ENCODE measurements at places on chromosomes 6 and 20.

- DNase-seq = no peak
Observed at GRCh38 chr6:3594201-3594600, 137.4 kb upstream of the SLC22A23 start.

DNA sequence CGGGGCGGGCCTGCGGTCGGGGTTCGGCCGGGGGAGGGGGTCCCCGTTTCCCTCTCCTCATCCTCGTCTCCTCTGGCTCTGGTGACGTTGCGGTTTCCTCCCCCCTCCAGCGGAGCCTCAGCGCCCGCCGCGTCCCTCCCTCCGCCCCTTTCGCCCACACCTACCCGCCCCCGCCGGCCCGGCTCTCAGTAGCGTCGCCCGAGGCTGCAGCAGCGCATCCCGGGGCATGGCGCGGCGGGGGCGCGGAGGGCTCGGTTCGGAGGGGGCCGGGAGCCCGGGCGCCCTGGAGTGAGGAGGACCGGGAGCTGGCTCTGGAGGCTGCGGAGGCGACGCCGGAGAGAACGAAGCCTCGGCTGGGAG lies at the start of gene DSE:
Gene DSE (plus strand): TSS at position 188 of the 360 bp plus-strand sequence. CDS start 28,304 bp downstream, outside the sequence.
- DNase-seq = peak; percentile 36

DNA sequence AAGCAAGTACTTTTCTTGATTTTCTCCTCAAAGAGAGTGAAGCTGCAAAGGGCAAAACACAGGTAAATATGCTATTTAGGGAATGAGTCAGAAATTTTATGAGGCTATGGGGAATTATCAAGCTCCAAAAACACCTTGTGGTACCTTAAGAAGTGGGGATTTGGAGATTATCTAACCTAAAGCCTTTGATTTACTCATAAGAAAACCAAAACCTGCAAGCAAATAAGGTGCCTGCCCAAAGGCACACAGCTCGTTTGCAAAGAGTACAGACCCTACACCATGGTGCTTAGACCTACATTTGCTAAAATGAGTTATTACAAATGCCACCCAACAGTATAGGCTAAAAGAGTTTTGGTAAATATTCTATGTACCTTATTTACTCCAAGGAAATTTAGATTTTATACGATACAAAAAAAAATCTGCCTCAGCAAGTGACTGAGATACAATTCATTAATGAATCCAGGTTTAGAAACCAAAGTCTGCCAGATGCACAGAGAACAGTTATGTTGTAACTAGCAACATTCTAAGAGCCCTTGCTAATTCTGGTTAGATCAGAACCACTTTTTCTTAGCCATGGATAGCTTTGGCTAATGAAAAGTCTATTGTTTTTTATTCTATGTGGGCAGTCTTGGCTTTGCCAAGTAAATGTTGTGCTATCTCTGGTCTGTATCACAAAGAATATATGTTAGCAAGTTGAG lies 101.5 kb downstream of the KHDC1L start:
- DNase-seq = no peak

GRCh38 chr20:43977962-43978361 lies 63.3 kb downstream of the TOX2 start:
- DNase-seq = no peak

DNA sequence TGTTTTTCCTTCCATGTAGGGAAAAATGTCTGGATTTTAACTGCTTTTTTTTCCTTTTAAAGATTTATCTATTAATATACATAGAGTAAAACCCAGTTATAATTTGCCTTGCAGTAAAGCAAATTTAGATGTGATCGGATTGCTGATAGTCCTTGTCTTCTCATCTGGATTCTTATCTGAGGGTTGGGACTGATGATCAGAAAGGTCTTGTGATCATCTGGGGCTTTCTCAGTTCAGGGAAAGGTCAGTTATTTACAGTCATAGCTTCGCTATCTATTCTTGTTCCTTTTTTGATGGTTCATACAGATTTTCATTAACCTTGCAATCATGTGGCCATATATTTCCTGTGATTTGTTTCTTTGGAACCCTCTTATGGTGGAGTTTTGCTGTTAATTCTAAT lies 63.8 kb upstream of the CLDN20 start:
- no peak for DNase-seq

DNA sequence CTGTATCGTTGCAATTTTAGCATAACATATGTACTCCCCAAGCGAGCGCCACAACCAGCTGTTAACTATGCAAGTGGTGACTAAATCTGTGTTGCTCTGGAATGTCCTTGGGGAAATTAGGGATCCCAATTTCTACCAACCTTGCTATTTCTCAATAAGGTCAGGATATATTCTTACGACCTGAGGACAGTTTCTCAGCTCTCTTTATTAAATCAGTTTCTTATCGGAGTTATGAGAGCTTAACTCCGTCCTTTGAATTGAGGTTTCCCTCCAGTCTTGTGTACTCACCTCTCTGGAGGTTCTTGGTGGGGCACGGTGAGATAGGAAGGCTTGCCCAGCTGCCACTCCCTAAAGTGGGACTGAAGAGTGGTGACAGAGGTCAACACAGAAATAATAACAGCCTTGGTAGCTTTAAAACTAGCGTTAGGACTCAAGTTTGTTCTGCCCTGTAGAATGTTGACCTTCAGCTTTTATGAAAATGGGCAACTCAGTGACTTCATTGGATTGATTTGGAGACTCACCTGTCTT lies 694 bp downstream of the MRPS18B start:
- no peak for DNase-seq

DNA sequence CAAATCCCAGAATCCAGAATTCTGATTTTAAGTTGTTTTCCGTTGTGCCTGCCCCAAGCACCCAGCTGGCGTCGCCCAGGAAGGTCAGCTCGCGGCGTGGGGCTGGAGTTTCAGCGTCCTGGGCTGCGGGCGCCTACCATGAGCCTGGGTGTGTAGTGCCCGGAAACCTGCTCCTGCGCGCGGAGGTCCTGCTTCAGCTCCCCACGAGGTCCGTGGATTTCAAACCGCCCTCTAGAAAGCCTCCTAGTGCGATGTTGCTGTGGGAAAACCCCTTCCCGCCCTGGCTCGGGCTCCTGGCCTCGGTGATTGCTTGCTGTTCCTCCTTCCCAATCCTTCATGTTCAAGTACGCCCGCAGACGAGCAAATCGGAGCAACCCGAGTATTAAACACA lies 51.3 kb upstream of the NRN1 start:
- no peak for DNase-seq

Data from stimulated activated naive CD8-positive, alpha-beta T cell treated with anti-CD3 and anti-CD28 coated beads, Interleukin-15, amount 100 ng/mL, for 72 hours (primary cell).